Right ventricle myocardium superior (tissue), 1 donor: ENCODE measurements at places on chromosomes 3 and 15. TPM values are rescaled to one million over a fixed set of nuclear protein-coding genes. Genes with fewer than 3 reads are reported as not detected.

Gene EPHA3
- 3.5 TPM for total RNA-seq

- peak; percentile 65 for DNase-seq
These were observed at the start of gene CD80 for GRCh38 chr3:119559441-119559963. CD80 (minus strand) TSS chr3:119559614; CDS start chr3:119557728, 1,886 bp downstream.

DNA sequence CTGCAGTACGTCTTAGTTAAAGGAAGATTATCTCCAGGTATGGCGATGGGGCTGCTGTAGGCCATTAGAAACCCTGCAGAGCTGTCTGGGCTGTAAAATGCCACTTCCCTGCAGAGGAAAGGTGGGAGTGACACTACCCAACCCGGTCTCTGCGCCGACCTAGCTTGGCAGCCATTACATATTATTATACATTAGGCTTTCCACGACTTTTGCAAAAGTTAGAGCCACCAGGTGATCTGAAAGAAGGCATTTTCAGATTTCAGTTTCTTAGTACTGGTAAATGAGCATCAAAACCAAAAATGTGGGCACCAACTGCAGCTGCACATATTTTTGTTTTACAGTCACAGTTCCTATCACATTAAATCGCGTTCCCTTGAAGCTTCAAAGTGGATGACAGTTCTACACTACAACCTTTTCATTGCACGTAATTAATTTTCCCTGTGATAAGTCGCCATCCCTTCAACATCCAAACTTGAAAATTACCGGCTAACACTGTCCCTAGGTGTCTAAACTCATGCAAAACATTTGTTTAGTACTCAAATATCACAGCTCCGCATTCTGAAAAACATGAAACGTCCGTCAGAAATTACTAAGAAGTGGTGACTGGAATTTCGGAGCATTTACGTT lies 81.4 kb upstream of the CHD2 start:
- no peak for DNase-seq

DNA sequence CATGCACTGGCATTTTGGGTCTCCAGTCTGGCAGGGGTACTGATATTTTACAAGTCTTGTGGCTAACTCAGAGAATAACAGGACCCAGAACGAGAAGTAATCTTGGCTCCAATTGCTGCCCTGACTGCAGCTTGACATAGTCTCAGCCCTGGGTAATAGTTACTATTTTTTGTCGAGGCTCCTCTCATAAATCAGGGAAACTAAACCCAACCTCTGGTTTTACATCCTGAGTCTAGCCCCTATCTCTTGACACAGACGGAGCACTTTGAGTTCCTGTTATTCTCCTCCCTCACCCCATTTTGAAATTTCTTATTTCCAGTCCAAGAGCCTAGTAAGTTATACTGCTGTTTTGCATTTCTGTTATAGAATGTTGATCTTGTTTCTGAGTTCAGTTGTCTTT lies 276.1 kb upstream of the GOLIM4 start:
- no peak for DNase-seq

Gene SLC2A2
- not detected for total RNA-seq

Gene AHSG
- not detected for total RNA-seq

Gene ESYT3
- total RNA-seq, result 0.65 TPM

DNA sequence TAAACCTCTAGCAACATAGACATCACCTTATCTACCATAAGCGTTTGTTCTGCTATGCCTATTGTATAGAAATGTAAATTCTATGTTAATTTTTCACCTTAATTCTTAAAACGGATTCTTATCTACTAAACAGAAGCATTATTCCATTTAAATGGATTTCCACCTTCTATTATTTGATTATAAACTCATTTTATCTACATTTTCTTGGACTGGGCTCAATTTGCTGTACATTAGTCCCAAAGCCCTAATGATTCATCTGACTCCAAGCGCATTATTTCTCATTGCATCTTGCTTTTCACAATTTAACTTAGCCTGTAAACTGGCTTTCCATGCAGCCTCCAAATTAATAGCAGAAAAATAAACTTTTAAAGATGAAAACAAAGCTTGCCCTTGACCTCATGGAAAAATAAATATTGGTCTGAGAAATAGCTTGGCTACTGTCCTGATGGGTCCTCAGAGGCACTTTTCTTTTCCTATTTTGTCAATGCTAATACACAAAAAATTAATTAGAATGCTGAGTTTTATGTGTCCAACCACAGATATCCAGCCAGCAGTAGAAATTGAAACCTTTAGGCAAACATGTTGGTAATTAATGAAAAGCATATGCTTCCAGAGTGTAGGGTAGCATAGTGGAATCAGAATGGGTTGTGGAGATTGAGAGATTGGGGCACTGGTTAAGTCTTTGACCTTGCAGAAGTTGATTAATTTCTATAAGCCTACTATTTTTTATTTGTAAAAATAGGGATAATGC lies 81.4 kb upstream of the CFAP20DC start:
- DNase-seq, result no peak

GRCh38 chr15:101675796-101676582 lies 23.8 kb upstream of the TM2D3 start:
- DNase-seq, result no peak

Gene ADAMTSL3
- total RNA-seq, result 10.5 TPM

GRCh38 chr3:23438657-23439056 lies 235.5 kb downstream of the UBE2E2 start:
- no peak for DNase-seq

GRCh38 chr3:113771993-113772392 lies 25.2 kb downstream of the ATP6V1A start:
- DNase-seq, result no peak
